Cerebellar nuclear complex (tissue), 1 donor: ENCODE measurements at places on chromosomes 1 and 21.

DNA sequence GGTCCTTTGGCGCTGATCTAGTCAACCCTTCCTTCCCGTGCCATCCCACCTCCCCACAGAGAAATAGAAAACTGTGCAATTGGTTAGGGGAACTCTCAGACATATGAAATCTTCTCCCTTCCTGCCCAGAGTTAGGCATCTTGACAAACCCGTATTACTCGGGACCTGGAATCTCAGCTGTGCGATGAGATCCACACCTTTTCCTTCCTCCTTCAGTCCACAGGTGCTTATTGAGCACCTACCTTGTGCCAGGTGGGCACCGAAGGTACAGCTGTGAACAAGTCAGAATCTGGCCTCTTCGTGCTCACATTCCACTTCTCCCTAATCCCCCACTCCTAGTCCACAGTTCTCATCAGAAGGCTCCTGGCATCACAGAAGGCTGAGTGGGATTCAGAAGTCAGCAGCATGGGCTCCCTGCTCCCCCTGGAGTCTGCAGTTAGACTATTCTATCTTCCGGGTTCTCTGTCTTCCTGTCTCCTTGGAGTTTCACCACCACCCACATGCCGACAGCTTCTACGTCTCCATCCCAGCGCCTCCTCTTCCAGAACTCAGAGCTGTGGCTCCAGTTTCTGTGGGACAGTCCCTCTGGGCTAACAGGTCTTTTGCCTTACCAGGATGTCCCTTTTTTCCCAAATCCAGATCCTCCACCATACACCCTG, 23.0 kb downstream of the KNCN start:
- no peak for DNase-seq

DNA sequence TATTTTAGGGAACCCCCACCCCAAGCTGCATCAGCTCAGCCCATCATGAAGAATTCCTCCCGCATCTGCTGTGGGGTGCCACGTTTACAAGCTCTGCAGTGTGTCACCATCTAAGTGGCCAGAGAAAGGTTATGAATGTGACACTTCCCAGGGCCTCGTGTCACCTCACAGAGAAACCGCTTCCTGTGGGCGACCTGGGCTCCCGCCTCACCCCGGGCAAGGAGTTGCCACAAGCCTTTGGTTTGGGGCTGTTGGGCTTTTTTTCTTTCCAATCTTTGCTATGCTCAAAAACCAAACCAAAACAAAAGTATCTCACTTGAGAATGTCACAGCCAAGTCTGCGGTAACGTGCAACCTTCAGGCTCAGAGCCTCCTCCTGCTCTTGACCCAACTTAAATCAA, 82.1 kb upstream of the ARHGEF16 start:
- DNase-seq = no peak

DNA sequence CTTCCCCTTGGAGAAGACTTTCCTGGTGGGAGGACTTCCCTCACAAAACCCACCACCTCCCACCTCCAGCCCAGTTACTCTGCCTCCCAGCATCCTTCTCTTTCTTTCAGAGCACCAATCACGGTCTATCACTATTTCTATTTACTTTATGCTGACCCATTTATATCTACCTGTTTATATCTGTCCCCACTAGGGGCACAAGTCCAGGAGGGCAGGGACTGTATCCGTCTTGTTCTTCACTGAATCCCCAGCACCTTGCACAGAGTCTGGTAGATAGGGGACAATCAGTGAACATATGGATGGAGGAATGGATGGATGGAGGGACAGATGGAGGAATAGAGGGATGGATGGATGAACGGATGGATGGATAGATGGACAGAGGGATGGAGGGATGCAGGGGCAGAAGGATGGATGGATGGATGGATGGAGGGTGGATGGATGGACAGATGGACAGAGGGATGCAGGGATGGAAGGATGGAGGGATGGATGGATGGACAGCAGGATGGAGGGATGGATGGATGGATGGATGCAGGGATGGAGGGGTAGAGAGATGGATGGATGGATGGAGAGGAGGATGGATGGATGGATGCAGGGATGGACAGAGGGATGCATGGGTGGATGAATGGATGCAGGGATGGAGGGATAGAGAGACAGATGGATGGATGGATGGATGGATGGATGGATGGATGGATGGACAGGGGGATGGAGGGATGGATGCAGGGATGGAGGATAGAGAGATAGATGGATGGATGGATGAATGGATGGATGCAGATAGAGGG, 5.5 kb downstream of the C1QB start:
- no peak for DNase-seq

- no peak for DNase-seq
These were observed 6.6 kb upstream of the DOP1B start for GRCh38 chr21:36149788-36150711.

DNA sequence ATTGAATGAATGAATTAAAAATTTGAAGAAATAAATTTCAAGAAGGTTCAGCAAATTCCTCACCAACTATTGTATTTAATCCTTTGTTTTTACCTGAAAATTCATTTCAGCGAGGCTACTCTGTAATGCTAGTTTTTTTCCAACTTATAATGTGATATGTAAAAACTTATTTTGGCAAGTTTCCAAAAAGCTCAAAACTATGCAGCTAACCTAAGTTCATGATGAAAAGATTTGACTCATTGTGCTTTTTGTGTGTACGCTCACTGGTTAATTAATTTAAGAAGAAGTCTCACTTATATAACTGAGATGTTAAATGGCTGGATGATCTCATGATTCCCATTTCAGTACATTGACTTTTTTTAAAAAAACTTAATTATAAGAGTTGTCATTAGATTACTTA, 196.0 kb upstream of the SAMSN1 start:
- no peak for DNase-seq

DNA sequence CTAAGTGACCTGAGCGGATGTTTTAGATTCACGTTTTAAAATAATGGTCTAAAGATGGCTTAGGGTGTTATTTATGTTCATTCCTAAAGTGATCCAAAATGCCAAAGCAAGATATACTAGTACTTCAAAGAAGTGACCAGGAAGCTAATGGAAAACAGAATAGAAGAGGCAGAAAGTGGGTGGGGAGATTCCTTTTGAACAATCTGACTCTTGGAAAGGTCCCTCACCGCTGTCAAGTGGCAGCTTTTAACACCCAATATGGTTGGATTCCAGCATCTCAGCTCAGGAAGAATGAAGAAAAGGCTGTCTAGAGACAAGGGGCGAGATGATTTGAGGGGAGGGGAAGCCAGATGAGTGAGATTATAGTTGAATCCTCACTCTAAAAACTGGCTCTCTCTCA, 90.3 kb downstream of the SCMH1 start:
- DNase-seq = no peak

DNA sequence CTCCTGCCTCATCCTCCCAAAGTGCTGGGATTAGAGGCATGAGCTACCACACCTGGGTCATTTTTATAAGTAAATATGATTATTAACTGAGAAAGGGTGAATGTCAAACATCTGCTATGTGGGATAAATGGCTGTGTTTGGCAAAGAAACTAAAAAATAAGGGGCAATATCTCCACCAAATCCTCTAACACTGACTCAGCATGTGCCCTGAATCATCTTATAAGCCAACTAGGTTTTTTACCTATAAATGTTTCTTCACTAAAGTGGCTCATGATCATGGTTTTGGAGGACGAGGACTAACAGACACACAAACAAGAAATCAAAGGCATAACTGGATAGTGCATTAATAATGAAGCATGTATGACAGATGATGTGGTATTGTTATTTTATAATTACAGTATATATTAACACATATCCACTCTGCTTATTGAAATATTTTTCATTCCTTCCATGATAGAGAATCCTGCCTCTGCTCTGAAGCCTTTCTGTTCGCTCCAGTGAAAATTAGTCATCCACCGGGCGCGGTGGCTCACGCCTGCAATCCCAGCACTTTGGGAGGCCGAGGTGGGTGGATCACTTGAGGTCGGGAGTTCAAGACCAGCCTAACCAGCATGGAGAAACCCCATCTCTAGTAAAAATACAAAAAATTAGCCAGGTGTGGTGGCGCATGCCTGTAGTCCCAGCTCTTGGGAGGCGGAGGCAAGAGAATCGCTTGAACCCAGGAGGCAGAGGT, 11.7 kb upstream of the ARHGAP29 start:
- DNase-seq = no peak
